ENCODE measurements at places on chromosomes 12 and 14.

DNA sequence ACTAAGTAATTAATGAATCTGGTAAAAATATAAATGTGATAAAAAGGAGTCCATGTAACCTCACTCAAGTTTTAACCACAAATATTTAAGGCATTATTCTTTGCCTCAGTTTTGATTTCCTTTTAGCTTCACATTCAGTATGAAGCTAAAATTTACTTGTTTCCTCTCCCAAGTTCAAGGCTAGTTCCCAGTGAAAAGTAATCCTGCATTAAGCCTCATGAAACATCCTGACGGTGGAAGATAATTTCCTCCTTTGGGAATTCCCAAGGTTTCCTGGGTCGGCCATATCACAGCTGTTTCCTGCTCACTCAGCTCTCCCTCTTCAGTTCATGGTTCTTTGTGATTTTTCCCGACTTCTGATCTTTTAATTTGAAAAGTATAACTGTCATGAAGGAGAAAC lies 1256.8 kb upstream of the FLRT2 start:
- no peak for DNase-seq

- no peak for DNase-seq
These were observed 21.6 kb upstream of the MED13L start for GRCh38 chr12:116299064-116299463.

- no peak for DNase-seq
These were observed 99.5 kb downstream of the PRIMA1 start for GRCh38 chr14:93688820-93689219.

GRCh38 chr12:122987086-122987951 lies 6.8 kb downstream of the ARL6IP4 start:
- DNase-seq: no peak

- DNase-seq: no peak
These were observed 38.1 kb downstream of the RASSF9 start for GRCh38 chr12:85798122-85798521.

DNA sequence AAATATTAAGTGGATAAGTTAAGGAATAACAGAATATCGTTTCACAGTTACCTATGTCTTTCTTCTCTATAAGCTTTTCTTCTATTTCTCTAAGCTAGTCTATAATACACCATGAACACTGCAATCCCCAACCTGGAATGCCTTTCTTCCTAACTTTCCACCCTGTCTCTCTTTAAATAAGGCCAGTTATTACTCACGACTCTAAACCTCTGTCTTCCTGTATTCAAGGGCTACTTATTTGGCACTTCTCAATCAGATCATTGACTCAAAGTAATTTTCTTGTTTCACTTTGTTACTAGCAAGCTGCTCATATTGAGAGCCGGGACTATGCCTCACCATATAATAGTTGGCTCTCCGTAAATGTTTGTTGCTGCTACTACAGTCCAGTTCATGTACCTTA lies 13.5 kb downstream of the FERMT2 start:
- no peak for DNase-seq

GRCh38 chr14:53472306-53472705 lies 319.2 kb upstream of the DDHD1 start:
- DNase-seq: no peak

- no peak for DNase-seq
These were observed 2.7 kb downstream of the GPR65 start for GRCh38 chr14:88007608-88008007.

- no peak for DNase-seq
These were observed 30.5 kb downstream of the ANKRD9 start for GRCh38 chr14:102479107-102479506.

- DNase-seq: no peak
These were observed 76.1 kb downstream of the RBM19 start for GRCh38 chr12:113889891-113890581.

DNA sequence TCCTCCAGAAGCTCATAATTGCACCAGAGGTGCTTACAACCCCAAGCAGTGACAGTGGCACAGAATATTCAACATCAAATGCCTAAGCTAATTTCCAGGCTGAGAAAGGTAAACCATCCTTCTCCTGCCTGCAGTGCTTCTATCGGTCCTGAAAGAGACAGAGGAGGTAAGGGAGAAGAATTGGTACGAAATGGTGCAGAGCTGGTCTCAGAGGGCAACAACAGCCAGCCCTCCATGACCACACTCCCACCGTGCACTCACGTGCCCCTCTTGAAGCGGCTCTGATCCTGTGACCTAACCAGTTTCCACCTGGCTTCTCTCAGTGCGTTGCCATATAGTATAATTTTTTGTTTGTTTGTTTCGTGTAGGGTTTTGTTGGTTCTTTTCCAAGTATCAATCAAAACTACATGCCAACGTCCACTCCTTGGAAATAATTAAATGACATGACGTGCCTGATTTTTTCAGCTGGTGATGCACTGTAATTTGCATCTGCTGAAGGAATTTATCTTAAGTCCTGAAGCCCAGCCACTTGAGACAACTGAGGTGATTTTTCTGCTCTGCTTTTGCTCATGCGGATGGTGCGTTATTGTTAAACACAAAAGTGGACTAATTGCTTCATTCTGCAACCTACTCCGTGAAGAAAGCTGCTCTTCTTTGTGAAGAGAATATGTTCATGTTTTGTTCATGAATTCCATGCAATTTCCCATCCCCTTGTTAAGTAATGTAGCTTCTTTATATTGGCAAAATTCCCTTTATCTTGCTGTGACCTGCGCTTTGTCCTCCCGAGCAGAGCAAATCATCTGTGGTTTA lies 1.3 kb upstream of the ATP2A2 start:
- DNase-seq: no peak

DNA sequence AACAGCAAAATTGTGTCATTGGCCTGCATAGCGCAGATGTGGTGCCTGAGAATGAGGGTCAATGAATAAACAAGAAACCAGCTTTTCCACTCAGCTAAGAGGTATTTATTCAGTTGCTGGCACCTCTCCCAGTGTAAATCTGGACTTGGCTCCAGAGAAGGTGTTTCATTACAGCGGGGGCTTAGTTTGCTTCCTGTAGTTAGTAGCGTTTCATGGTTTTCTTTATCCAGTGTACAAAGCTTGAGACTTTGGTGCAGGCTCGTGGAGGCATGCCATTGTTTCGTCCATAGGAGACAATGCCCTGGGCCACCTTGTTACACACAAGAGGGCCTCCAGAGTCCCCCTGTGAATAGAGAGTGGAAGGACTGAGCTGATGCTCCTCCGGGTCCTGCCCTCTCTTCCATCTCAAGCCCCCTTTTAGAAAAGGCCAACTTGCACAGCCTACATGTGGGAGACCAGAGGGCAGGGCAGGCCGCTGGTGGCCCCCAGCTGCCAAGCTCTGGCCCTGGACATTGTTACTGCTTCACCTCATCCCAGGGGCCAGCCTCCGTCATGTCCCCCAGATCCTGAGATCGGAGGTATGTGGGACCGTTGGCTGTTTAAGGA lies 3.0 kb downstream of the GZMB start:
- DNase-seq: no peak
